ENCODE measurements at places on chromosomes 11 and 22. TPM values are rescaled to one million over a fixed set of nuclear protein-coding genes. Genes with fewer than 3 reads are reported as not detected.
A peak's percentile ranks its signal among the peaks of the same experiment; 100 is the strongest.

The PANX3 gene
- not detected for total RNA-seq

The MUC5AC gene
- not detected for total RNA-seq

The LDHAL6A gene
- total RNA-seq = not detected

- DNase-seq = no peak
- no peak overlapping the region for H3K27ac ChIP-seq
- no peaks in the 10 kb centered on the region for H3K36me3 ChIP-seq
- H3K27me3 ChIP-seq = no peaks in the 10 kb centered on the region
- H3K4me3 ChIP-seq = no peak overlapping the region
Measured at GRCh38 chr22:28247136-28247535, 328.1 kb upstream of the PITPNB start.

GRCh38 chr11:70826541-70827335, 425.6 kb downstream of the SHANK2 start:
- H3K27me3 ChIP-seq = no peaks in the 10 kb centered on the region
- H3K4me3 ChIP-seq = no peak overlapping the region
- no peaks in the 10 kb centered on the region for H3K4me1 ChIP-seq
- no peaks in the 10 kb centered on the region for H3K36me3 ChIP-seq

DNA sequence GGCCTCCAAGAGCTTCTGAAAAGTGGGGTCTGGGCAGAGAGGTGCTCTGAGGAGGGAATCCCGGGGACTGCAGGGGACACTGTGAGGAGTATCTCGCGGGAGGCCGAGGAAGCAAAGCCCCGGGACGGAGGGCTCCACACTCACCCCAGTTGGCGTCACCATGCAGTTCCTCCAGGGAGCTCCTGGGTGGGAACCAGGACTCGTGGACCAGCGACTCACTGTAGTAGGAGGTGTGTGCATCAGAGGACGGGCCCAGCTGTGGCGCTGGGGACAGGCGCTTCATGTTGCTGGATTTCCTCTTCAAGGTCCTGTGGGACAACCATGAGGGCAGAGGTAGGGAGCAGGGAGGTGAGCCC, 4.8 kb downstream of the SUN2 start:
- DNase-seq = no peak
- H3K36me3 ChIP-seq = peaks cover 66% of the 10 kb centered on the region
- H3K4me3 ChIP-seq = peak overlapping the region; percentile 98
- H3K4me1 ChIP-seq = peaks cover 58% of the 10 kb centered on the region
- H3K27me3 ChIP-seq = no peaks in the 10 kb centered on the region

GRCh38 chr11:66126808-66127555, 56.9 kb downstream of the PACS1 start:
- no peaks in the 10 kb centered on the region for H3K27me3 ChIP-seq
- peak overlapping the region; percentile 0 for H3K4me3 ChIP-seq
- no peaks in the 10 kb centered on the region for H3K36me3 ChIP-seq
- H3K27ac ChIP-seq = no peak overlapping the region
- H3K4me1 ChIP-seq = peaks cover 67% of the 10 kb centered on the region

- no peaks in the 10 kb centered on the region for H3K27me3 ChIP-seq
- no peak overlapping the region for H3K4me3 ChIP-seq
- no peak for DNase-seq
- peaks cover 12% of the 10 kb centered on the region for H3K36me3 ChIP-seq
Measured at GRCh38 chr11:65188486-65188885, 6.8 kb downstream of the CAPN1 start.

DNA sequence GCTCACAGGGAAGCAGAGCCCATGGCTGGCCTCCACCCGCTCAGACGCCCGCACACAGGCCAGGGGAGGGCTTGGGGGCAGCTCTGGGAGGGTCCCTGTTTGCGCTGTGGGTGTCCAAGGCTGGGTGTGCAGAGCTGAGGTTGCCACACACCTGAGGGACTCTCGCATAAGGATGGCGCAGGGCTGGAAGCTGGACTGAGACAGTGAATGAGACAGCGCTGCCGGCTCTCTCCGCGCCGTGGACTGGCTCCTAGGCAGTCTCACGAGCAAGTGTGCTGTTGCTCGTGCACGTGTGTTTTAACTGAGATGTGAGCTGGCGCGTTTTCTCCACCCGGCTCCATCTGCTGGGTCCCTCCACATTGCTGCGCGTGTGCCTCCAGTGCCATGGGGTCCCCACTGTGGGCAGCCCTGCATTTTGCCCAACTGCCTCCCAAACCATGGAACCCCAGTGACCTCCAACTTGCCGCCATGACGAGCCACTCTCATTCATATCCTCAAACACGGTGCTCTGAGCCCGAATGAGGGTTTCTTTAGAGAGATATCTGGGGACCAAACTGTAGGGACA, 4.2 kb upstream of the BID start:
- H3K4me1 ChIP-seq = peaks cover 74% of the 10 kb centered on the region
- H3K36me3 ChIP-seq = no peaks in the 10 kb centered on the region
- no peak for DNase-seq
- H3K27me3 ChIP-seq = no peaks in the 10 kb centered on the region
- peak overlapping the region; percentile 99 for H3K4me3 ChIP-seq

DNA sequence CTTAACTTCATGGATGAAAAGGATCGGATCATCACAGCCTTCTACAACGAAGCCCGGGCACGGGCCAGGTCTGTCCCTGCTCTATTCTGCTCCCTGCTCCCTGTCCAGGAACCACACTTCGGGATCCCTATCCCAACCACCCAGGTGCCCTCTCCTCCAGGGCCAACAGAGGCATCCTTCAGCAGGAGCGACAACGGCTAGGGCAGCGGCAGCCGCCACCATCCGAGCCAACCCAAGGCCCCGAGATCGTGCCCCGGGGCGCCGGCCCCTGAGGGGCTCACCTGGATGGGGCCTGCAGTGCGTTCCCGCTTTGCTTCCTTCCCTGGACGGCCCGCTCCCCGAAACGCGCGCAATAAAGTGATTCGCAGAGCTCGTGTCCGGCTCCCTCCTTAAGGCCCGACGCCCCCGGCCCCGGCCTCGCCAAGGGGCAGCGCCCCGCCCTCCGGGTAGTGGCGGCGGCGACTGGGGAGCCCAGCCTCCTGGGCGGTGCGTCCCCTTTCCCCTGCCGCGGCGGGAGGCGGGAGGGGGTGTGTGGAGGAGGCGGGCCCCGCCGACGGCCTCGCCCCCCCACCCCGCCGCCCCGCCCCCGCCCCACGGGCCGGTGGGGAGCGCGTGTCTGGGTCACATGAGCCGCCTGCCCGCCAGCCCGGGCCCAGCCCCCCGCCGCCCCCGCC, at the start of gene VEGFB:
Gene VEGFB, plus strand, starts transcription at position 672 of the 674 bp plus-strand sequence. CDS start 250 bp downstream, outside the sequence.
- H3K27me3 ChIP-seq = no peaks in the 10 kb centered on the region
- DNase-seq = peak; percentile 70
- peaks cover 44% of the 10 kb centered on the region for H3K4me1 ChIP-seq
- H3K27ac ChIP-seq = peak within 1 kb of the TSS; percentile 49
- H3K4me3 ChIP-seq = peak within 1 kb of the TSS; percentile 67

GRCh38 chr11:64003807-64004589, 17.8 kb downstream of the OTUB1 start:
- H3K27me3 ChIP-seq = peaks cover 5% of the 10 kb centered on the region
- no peak overlapping the region for H3K27ac ChIP-seq
- no peak for DNase-seq
- H3K4me3 ChIP-seq = no peak overlapping the region

GRCh38 chr22:17724678-17725499, 49.4 kb downstream of the BID start:
- no peaks in the 10 kb centered on the region for H3K27me3 ChIP-seq
- peaks cover 7% of the 10 kb centered on the region for H3K4me1 ChIP-seq
- peaks cover 12% of the 10 kb centered on the region for H3K36me3 ChIP-seq
